ENCODE measurements at places on chromosomes 2 and 18.

DNA sequence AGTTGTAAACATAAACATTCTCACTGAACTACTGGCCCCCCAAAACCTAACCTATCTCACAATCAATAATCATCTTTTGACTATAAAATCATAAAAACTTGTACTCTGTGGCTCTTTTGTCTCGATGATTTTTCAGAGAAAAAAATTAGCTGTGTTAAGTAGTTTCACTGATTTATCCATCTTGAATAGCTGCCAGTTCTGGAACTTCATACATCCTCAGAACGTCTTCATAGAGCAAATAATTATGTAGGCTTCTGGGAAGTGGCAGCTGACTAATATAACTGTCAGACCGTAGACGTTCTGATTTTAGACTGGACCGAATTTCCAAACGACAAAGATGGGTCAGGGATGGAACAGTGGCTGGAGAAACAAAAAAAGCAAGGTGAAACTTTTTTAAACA lies 97.3 kb upstream of the CHAC2 start:
- no peak for DNase-seq

DNA sequence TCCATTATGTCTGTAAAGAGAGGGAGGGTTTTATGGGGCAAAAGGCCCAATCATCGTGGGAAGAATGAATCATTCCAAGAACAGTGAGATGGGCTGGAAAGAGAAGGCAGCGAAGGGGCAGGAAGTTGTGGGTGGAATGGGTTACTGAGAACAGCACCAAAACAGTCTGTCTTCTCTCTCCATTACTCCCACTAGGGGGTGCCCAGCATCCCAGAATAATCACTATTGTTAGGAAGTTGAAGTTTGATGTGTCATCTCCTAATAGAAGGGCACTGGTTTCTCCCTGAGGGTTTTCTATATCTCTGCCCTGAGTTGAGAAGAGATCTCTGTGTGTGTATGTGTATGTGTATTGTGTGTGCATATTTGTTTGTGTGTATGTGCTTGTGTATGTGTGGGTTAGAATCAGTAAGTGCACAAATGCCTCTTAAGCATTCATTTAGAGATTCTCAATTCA lies 76.6 kb upstream of the MAP4K3 start:
- DNase-seq: peak; percentile 75

DNA sequence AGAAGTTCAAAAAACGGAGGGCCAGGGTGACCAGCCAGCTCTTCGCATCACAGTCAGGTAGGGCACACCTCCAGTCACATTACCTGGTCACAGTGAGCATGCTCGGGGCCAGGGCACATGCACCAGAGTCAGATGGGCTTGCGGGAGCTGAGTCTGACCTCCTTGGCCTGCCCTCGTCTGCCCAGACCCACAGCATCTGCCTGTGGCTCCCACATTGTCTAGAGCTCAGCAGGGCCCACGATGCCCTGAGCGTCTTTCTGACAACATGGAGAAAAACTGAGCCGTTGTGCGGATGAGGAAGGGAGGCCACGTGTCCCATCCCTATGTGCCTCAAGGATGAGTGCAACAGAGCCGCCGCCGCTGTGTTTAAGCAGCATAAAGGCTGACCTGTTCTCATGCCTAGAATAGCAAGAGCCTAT lies 37.6 kb downstream of the CRACDL start:
- peak; percentile 26 for DNase-seq

DNA sequence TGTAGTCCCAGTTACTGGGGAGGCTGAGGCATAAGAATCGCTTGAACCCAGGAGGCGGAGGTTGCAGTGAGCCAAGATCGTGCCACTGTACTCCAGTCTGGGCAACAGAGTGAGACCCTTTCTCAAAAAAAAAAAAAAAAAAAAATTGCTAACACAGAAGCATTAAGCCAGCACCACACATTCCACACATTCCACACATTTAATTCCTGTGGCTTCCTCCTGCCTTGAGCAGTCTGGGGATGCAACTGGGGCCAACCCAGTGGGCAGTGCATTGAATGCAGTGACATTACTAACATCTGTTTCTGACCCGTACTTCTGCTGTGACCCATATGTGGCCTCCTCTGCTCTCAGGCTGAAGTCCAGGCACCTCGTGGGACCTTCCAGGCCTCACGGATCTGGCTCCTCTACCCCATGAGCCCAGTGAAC lies 107.0 kb downstream of the BCL2L11 start:
- no peak for DNase-seq

DNA sequence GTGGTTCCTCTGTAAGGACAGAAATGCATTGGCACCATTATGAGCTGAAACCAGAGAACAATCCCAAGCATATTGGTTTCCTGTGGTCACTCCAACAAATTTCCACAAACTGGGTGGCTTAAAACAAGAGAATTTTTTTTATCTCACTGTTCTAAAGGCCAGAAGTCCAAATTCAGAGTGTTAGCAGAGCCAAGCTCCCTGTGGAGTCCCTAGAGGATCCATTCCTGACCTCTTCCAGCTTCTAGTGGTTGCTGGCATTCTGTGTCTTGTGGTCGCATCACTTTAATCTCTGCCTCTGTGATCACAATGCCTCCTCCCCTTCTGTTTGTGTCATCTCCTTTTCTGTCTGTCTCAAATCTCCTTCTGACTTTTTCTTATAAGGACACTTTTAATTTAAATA lies 380.3 kb downstream of the NYAP2 start:
- no peak for DNase-seq

DNA sequence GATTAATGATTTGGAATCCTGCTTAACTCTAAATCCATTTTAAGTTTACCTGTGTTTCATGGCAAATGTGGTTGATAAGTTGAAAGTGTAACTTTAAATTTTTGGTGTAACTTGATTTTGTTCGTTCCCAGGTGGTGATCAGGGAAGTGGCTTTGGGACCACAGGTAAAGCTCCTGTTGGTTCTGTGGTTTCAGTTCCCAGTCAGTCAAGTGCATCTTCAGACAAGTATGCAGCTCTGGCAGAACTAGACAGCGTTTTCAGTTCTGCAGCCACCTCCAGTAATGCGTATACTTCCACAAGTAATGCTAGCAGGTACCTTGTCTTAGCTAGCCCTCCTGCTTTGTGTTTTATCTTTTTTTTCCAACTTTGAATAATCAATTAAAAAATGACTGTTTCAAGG lies 62.8 kb downstream of the AGFG1 start:
- no peak for DNase-seq

DNA sequence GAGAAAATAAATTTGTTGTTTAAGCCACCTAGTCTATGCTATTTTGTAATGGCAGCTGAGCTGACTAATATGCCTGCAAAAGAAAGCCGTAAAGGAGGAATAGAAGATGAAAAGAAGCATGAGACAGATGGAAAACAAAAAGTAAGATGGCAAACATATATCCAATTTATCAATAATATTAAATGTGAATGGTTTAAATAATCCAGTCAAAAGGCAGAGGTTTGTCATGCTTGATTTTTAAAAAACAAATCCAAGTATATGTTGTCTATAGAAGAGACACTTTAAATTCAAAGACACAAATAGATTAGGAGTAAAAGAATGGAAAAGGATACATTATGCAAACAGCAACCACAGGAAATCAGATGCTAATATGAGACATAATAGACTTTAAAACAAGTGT lies 35.4 kb upstream of the EMILIN2 start:
- no peak for DNase-seq
